ELF-1 (cell line): ENCODE measurements at places on chromosomes 5 and 9.

DNA sequence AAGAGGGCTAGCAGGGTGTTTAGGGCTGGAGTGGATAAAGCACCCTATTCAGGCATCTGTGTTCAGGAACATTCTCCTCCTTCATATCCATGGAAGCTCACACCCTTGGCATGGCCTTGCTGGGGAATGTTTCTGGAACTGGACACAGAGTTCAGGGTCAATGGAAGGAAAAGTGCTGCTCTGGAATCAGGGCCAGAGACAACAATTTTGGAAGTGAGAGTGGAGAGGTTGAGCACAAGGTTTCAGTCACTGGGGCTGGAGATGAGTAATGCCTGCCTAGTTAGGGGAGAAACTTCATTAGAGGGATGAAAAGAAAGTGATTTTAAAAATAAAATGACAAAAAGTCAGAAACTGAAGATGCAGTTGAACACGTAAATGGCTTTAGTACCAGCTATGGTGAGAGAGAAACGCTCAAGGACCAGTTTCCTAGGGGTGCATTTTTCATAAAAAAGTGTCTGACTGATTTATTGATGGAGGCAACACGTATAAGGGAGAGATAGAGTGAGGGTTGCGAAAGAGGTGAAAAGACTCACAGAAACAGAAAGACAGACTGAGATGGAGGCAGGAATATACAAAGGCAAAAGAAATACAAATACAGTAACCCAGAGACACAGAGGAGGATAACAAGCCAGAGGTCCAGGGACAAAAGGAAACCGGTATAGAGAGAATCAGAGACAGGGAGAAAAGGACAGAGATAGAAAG is 8.0 kb upstream of the TNFSF15 start:
- no peak for DNase-seq

- DNase-seq, result peak; percentile 52
Measured at GRCh38 chr9:38141746-38142591, 72.9 kb upstream of the SHB start.

- DNase-seq, result peak; percentile 23
Measured at GRCh38 chr5:149605998-149606724, 24.9 kb downstream of the ARHGEF37 start.

DNA sequence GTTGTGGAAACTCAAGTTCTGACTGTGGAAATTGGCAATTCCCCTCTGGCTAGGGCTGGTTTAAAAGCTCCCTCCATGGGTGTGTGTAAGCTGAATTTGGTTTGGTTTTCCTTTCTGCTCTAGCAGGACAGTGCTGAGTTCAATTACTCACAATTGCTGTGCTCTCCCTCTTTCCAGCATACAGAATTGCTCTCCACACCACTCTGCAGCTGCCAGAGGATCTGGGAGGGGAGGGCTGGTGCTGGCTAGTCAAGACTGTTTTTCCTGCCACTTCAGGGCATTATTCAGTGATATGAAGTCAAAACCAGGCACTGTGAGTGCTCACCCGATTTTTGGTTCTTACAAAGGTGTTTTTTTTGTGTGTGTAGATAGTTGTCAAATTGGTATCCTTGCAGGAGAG is 336.9 kb upstream of the SLC24A2 start:
- DNase-seq, result peak; percentile 20

- no peak for DNase-seq
Measured at GRCh38 chr5:143748516-143748915, 63.4 kb upstream of the HMHB1 start.

DNA sequence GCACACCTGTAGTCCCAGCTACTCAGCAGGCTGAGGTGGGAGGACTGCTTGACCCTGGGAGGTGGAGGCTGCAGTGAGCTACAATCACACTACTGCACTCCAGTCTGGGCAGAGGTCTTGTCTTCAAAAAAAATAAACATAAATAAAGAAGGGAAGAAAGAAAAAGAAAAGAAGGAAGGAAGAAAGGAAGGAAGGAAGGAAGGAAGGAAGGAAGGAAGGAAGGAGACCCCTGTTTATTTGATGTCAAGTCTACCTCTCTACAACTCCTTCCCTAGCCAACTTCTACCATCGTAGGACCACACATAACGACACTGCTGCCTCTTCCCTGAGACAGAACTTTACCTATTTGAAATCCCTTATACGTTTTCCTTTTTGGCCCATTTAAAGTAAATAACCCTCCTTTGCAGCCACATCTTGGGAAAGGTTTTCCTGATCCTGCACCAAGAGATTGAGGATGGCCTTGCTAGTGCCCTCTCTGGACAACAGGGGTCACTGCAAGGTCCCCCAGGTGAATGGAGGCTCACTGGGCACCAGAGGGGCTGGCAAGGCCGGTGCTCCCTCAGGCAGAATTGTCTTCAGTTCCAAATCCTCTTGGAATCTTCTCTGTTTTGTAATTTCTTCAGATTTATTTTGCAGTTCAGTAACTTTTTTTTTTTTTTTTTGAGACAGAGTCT is 10.5 kb downstream of the RPS14 start:
- peak; percentile 66 for DNase-seq

DNA sequence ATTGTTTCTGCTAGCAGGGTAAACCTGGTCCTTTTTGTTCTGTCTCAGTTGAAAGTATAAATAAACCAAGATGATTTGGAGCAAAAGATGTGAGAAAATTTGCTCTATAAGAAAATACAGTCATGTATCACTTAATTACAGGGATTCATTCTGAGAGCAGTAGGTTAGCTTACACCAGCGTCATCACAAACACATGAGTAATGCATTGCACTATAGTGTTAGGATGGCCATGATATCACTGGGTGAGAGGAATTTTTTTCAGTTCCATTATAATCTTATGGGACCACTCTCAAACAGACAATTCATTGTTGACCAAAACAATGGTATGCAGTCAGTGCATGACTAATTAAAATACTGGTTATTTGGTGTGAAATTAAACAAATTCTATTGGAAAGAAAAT is 430.9 kb downstream of the CHSY3 start:
- no peak for DNase-seq

- DNase-seq, result peak; percentile 63
Measured at GRCh38 chr5:134289509-134290113, 63.7 kb upstream of the PPP2CA start.

DNA sequence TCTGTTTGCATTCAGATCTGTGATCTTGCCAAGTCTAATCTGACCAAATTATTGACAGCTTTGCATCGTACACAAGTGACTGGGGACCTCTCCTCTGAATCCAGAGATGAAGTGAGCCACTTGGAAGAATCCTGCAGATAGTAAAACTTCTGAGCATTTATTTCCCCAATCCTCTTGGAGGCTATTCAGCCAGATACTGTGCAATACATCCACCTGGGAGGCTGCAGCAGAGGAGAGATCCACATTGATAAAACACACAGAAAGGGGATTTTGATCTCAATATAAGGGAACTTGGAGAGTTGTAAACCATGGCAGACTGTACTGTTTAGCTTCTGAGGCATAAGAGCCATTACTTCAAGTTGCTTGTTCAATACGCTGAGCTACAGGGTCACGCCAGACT is 654.6 kb downstream of the MTRR start:
- DNase-seq, result no peak

- peak; percentile 34 for DNase-seq
Measured at GRCh38 chr5:107118184-107119019, 552.3 kb downstream of the EFNA5 start.

DNA sequence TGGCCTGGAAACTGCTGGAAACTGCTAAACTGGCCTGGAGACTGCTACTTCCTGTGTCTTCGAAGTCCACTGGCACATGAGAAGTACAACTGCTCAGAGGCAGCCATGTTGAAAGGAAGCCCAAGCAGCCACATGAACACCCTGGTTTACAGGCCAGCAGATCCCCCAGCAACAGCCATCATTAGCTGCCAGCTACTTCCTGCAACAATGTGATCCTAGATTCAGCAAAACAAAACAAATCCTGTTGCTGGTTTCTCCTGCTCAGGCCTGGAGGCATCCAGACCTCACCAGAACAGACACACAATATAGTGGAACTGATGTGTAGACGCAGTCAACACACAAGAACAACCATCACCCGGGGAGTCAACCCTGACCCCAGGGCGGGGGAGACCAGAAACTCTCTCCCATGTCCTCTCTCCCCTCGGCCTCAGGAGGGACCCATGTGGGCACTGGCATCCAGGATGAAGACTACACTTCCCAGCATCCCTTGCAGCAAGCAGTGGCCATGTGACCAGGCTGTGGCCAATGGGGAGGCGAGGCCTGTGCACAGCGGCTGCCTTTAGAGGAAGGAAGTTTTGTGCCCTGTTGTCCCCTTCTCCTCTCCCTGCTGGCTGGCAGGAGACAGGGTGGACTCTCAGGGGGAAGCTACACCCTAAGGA is 9.2 kb upstream of the LCN15 start:
- DNase-seq, result peak; percentile 78

- no peak for DNase-seq
Measured at GRCh38 chr5:107306594-107306993, 364.1 kb downstream of the EFNA5 start.

DNA sequence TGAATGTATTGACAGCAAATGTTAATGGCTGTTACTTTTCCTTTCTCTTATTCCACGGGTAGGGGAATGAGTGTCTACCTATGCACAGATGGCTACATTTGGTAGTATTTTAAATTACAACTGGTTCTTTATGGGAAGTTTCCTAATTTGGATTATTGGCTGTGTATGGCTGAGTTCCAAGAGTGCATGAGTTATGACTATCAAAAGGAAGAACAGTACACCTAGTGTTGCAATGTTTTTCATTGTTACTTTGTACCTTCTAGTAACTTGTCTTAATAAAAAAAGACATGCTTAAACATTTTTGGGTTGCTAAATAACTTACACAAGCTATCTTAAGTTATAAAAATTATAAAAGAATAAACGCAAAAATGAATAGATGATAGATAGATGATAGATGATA is 35.8 kb upstream of the MAMDC2 start:
- no peak for DNase-seq

- DNase-seq, result no peak
Measured at GRCh38 chr5:153818626-153819025, 220.1 kb downstream of the FAM114A2 start.

DNA sequence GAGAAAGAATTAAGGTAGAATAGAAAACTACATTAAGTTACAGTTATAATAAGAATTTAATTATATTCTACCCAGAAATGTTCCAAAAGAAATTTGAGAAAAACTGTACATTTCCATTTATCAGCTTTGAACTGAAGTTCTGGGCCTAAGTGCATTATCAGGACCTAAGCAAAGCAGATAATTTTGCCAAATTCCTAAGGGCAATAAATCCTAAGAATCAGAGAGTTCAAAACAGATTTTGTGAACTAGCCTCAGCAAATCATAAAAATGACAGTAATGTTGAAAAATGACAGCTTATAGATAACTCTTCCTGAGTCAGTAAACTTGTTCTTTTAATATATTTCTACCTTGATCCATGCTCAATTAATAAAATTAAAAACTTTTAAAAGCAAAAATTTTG is 662.1 kb upstream of the CDH9 start:
- DNase-seq, result no peak

GRCh38 chr9:114137831-114138230 is 17.5 kb upstream of the COL27A1 start:
- no peak for DNase-seq

- no peak for DNase-seq
Measured at GRCh38 chr9:112331674-112331952, 1.8 kb downstream of the PTBP3 start.

- DNase-seq, result peak; percentile 91
Measured at GRCh38 chr9:68704814-68705530, at the start of gene PIP5K1B. TSS of gene PIP5K1B (plus strand) at chr9:68705240. CDS start at chr9:68822615, 117,375 bp downstream.

DNA sequence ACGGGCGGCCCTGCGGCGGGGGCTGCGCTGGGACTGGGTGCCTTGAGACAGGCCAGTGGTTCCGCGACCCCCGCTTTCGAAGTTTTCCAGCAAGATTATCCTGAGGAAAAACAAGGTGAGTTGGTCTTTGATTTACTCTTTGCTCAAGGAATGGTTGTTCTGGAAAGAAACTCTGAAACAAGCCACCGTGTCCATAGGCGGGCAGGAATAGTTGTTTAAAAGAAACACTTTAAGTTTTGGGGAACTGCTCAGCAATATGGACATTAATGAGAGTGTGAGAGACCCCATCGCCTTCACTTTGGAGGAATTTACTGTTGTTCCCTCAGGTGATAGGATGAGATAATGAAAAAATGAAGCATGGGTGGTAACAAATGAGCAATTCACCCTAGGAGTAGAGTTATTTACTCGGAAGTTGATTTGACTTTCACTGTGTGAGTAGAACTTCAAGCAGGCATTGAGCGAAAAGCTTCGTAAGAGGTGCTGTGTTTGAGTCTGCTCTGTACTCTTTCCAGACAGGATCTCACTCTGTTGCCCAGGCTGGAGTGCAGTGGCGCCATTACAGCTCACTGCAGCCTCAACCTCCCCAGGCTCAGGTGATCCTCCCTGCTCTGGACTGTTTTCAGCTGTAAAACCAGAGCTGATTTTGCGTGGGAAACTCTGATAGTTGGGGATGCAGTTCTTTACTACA is 1.1 kb downstream of the DMRTA1 start:
- peak; percentile 5 for DNase-seq

GRCh38 chr9:120982836-120983235 is 56.2 kb upstream of the TRAF1 start:
- DNase-seq, result no peak

GRCh38 chr5:81922854-81923279 is 49.0 kb upstream of the ATG10 start:
- no peak for DNase-seq

- DNase-seq, result no peak
Measured at GRCh38 chr9:89988458-89988857, 383.6 kb downstream of the GADD45G start.
